ENCODE measurements at places on chromosomes 16 and 17. TPM values are rescaled to one million over a fixed set of nuclear protein-coding genes. Genes with fewer than 3 reads are reported as not detected.

- DNase-seq: no peak
Observed at GRCh38 chr17:20948984-20949777, 93.6 kb downstream of the USP22 start.

The NPB gene
- not detected for total RNA-seq

- DNase-seq: no peak
Observed at GRCh38 chr17:81918832-81919545, 1.0 kb upstream of the SIRT7 start.

DNA sequence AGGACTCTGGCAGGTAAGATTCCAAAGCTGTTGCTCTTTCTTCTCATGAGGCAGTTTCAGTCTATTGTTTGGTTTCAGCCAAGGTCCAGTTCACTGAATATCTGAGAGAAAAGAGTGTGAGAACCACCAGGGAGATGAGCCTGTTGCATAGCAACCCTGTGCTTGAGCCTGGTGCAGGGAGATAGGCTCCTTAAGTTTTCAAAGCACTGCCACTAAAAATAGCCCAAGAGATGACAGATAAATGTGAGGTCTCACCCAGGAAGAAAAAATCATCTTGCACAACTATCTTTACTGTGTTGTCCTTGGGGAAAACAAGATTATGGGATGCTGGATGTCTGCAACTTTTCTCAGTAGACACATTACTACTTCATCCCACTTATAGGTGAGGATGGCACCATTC lies 26.2 kb upstream of the NUDT7 start:
- no peak for DNase-seq

The CD300H gene
- total RNA-seq: not detected

- no peak for DNase-seq
Observed at GRCh38 chr16:85587762-85588556, 25.2 kb upstream of the GSE1 start.

GRCh38 chr16:11198828-11199227 lies 57.2 kb downstream of the SOCS1 start:
- no peak for DNase-seq

- DNase-seq: no peak
Observed at GRCh38 chr17:19284005-19284959, 47.1 kb downstream of the EPN2 start.

DNA sequence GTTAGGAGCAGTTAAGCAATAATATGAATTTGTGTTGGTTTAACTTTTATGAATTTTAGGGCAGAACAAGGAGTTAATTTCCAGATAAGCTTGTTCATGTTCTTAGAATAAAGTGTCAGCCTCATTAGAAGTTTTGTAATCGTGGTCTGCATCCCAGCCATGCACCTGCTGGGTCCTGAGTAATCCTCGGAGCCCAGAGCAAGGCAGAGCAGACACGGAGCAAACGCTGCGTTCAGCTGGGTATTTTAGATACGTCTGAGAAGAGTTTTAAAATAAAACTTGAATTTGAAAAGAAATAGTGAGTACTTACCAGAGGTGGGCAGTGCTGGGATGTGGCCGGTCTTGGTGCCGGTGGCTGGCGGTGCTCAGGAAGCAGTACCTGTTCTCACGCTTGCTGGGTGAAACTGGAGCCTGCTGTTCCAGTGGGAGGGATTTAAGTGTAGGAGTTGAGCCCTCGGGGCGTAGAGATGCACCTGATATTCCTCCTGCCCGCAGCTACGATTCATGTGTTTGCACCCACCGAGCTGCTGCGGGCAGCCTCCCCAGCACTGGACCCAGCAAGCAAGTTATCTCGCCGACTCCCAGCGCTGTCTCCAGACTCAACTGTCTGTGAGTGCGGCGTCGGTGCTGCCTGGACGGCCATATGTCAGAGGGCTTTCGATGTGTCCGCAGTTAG lies at the start of gene ZNF750:
Gene ZNF750, minus strand, starts transcription at position 406 of the 676 bp plus-strand sequence. CDS start 7,568 bp downstream, outside the sequence.
- DNase-seq: peak; percentile 68

- DNase-seq: no peak
Observed at GRCh38 chr16:31286421-31287032, 26.8 kb downstream of the ITGAM start.

GRCh38 chr16:65122724-65123395 lies 997 bp upstream of the CDH11 start:
- DNase-seq: no peak

GRCh38 chr17:32323046-32323445 lies 18.9 kb downstream of the C17orf75 start:
- DNase-seq: no peak

The SMIM5 gene
- total RNA-seq: 2.6 TPM

The TRIM72 gene
- total RNA-seq: under 0.01 TPM

DNA sequence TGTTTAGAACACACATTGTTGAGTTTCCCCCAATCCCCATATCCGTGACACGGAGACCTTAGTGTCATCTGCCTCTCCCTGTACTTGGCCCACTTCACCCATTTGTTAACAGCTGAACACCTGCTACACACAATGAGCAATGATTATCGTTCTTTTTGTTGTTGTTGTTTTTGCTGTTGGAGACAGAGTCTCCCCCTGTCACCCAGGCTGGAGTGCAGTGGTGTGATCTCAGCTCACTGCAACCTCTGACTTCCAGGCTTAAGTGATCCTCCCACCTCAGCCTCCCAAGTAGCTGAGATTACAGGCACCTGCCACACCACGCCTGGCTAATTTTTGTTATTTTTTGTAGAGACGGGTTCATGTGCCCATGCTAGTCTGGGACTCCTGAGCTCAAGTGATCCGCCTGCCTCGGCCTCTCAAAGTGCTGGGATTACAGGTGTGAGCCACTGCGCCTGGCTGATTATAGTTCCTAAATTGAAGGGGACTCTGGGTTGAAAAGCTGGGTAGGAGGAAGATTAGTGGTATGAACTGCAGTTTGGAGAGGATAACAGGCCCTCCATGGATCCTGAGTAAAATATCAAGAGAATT lies 21.6 kb downstream of the NDE1 start:
- DNase-seq: no peak

DNA sequence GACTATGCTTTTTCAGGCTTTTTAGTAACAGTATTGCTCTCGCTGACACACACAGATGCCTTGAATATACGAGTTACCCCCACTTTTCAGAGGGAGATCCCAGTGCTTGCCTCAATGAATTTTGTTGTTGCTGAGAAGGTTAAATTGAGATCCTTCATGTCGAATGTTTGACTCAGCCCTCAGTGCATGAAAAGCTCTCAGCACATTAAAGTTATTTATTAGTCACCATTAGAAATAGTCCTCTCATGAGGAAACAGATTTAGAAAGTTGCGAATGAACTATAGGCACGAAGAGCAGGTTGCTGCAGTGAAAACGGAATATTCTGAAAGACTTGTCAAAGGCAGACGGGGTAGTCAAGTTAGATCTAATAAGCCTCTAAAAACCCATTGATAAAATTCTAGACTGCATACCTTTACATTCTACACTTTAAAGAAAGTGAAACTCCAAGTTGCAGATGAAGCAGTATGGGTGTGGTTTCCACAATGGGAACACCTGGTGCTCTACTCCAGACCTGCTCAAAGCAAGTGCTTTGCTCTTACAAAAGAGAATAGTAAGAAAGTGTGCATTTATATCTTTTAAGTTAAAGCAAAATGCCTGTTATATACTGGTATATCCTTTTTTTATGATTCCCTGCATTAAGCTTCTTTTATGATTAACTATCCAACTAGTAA lies 238.1 kb downstream of the MAF start:
- DNase-seq: no peak

- no peak for DNase-seq
Observed at GRCh38 chr16:81713796-81714195, 65.3 kb upstream of the PLCG2 start.

The SGSH gene
- total RNA-seq: 28.3 TPM
